ENCODE measurements at places on chromosomes 16 and 17.
A peak's percentile ranks its signal among the peaks of the same experiment; 100 is the strongest.

GRCh38 chr16:84643180-84643583 lies 5.1 kb upstream of the KLHL36 start:
- DNase-seq, result peak; percentile 30

DNA sequence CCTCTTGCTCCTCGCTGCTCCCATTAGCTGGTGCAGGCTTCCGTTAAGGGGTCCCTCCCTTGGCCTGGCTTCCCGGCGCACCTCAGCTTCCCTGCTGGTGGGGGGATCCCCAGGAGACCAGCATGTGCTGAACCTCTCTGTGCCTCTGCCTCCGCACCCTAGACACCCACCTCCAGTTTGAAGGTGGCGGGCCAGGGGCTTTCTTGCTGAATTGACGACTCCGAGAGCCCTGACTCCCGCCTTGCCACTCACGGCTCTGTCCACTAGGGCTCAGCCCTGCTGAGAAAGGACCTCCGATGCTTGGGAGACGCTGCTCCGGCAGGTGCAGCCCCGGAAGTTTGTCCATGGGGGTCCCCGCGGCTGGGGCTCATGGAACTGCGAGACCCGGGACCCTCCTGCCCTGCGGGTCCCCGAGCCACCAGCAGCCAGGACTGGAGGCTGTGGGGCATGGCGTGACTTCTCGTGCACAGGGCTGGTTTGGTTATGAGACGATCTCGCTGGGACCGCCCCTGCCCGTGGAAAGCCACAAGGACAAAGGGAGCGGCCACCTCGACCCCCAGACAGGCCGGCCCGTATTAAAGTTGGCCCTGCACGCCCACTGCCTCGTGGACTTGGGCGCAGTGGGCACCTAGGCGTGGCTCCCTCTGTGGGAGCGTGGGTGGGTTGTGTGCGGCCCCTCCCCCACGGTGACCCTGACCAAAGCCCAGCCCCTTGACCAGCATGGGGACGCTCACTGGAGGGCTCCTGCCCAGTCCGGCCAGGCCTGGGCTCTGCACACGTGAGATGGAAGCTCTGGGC lies 8.1 kb downstream of the CHMP6 start:
- DNase-seq, result no peak

GRCh38 chr16:1887711-1888354 lies 15.9 kb upstream of the MEIOB start:
- DNase-seq, result no peak

- no peak for DNase-seq
Measured at GRCh38 chr17:17028878-17029535, 13.2 kb upstream of the MPRIP start.

DNA sequence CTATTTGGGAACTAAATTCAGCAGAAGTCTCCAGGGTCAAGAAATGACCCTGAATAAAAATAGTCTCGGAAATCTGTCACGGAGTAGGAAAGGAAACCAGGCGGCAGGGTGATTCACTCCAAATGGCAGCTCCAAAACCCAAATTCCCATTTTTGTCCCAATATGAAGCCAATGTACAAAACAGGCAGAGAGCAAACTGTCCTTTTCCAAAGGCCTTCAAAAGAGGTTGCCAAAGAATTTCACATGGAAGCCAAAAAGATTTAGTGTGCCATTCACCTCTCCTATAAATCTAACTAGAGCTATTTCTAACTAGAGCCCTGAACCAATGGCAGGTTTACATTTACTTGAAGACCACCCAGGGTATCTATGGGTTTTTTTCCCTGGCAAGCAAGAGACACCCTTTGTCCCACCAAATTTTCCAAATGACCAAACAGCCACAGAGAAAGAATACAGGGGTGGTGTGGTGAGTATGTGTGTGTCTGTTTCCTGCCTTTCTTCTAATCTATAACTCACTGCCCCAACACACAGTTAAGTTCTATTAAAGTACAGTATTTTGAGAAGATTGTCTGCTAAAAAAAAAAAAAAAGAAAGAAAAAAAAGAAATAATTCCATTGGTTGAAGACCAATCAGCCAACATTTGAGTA lies 6.8 kb downstream of the MYO1D start:
- no peak for DNase-seq

DNA sequence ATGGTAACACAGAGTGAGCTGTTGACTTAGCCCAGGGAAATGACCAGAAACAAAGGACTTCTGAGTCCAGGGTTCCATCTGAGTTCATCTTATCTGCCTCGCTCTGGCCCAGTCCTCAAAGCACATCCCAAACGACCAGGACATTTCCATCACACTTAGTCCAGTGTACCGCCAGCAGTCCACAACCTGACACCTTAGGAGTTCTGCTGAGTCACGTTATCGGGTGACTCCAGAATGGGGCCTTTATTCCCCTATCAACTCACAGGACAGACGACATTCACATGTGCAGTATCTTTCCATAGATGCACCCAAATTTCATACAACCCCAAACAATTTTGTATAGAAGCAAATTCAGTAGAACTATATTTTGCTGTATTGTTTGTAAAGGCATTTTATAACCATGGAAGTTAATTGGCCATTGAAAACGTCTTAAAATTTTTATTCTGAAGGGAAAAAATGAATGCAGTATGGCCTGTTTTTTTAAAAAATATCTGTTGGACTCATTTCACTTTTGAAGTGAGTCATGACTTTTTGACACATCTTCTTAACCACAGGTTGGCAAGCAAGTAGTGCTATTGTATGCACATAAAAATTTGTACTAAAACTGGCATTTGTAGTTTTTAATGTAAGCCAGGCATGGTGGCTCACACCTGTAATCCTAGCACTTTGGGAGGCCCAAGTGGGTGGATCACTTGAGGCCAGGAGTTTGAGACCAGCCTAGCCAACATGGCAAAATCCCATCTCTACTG lies 46.3 kb downstream of the ZNF18 start:
- no peak for DNase-seq

- DNase-seq, result no peak
Measured at GRCh38 chr16:12532871-12533610, 270.6 kb downstream of the CPPED1 start.

DNA sequence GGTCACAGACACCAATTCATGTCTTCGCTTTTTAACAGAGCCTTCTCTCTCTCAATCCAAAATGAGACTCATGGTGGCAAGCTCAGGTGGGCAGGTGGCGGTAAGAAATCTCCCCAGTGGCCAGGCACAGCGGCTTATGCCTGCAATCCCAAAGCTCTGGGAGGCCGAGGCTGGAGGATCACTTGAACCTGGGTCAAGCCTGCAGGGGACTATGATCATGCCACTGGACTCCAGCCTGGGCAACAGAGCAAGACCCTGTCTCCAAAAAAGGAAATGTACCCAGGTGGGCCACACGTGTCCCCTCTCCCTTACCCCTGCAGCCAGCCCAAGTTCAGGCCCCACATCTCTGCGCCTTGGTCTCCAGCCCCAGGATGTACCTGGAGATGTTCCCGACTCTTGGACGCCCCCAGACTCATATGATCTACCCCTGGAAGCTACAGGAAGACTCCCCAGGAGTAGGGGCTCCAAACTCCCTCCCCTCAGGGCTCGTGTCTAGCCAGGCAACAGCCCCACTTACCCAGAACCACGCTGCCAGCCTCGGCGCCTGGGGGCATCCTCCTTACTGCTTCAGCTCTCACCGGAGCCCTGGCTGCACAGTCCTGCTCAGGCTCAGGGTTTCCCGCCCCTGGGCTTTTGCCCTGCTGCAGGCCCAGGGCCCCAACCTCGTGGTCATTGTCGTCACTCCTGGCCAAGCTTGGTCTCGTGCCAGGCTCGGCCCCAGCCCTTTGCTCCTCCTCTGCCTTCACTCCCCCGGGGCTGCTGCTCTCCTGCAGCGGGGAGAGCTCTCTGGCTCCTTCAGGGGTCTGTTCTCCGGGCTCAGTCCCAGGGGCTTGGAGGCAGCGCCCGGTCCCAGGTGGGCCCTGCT lies 16.2 kb downstream of the MYLK3 start:
- no peak for DNase-seq

GRCh38 chr17:9361188-9361955 lies 214.2 kb downstream of the STX8 start:
- no peak for DNase-seq

DNA sequence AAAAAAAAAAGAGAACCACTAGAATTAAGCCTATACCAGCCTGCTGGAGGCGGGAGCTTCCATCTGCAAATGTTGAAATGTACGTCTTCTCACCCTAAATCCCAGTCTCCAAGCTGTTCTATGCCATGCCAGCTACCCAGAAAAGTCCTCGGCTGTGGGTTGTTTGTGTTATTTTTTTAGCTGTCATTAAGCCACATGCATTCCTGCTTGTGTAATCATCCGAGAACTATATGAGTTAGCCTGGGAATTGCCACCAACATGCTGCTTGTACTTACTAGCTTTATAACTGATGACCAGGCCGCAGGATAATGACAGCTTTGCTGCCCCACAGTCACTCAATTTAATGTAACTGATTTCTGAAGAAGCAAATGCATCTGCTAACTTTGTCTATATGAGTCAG lies 313.9 kb upstream of the SALL1 start:
- no peak for DNase-seq

DNA sequence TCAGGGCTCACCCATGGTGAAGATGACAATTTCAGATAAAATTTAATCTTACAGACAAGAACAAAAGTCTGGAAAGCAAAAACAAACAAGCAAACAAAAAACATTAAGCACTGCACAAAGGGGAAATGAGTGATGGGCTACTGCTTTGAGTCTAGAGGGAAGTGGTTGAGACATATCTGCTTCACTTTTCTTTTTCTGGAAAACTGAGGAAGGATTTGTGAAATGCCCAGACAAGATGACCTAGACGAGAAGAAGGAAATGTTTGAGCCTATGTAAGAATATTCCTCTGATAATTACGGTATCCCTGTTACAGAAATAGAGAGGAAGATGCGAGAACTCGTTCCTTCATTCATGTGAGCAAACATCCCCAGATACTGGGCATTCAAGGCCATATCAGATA lies 11.5 kb upstream of the HYDIN start:
- no peak for DNase-seq

DNA sequence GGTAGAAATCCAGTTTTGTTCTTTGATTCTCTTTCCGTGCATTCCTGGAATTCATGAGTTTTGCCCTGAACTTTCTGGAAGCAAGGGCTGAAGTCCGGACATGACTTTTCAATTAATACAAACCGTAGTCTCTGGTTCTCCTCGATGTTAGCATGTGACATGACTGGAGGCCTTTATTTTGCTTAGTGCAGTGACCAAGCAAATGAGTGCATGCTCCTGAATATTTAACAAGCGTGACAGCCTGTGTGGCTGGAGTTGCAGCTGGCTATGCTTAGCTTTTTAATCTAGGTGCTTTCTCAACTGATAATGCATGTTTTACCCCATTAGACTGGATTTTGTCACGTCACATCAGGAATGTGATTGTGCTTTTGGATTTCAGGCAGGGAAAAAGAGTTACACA lies 302.1 kb downstream of the MAP2K6 start:
- no peak for DNase-seq

GRCh38 chr16:71645450-71645849 lies 19.5 kb downstream of the MARVELD3 start:
- DNase-seq, result peak; percentile 55

DNA sequence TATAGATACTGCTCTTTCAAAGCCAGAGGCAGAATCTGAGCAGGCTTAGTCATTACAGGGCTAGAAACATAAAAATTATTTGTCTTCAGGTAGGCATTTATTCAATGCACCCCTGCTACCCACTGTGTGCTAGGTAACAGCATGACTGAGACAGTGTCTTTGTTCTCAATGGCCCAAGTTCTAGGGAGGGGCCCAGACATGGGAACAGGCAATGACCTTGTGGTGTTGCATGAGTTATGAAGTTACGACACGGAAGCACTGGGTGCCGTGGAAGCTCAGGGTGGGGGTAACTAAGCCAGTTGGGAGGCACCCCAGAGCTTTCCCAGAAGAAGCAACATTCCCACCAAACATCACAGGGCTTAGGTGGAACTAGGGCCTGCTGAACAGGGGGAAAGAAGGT lies 87.0 kb downstream of the CPPED1 start:
- DNase-seq, result no peak

GRCh38 chr17:77217566-77217965 lies 76.8 kb downstream of the SEC14L1 start:
- no peak for DNase-seq

DNA sequence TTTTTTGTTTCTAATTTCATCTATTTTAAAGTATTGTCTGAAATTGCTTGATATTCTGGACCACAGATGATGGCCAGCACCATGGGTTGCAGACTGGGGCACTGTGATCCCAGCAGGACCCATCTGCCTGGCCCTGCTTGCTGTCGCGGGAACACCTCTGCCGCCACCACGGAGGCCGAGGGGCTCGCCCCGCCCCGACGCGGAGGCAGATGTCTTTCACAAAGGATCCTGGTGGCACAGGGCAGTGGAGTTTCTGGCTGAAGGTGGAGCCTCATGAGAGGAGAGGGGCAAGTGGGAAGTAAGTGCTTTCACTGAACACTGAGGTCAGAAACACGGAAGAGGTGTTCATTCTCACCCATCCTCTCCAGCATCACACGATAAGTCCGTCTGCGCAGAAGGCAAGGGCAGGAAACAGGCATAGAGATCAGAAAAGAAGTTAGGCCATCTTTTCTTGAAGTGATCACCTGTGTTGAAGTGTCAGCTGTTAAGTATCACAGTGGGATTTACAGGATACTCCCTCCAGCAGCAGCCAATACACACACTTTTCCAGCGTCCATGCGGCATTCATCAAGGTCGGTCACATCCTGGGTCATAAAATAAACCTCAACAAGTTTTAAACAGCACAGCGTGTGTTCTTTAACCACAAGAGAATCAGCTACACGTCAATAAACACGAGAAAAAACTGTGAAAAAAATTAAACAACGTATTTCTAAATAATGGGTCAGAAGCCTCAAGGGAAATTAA lies 194.5 kb downstream of the RPTOR start:
- no peak for DNase-seq

DNA sequence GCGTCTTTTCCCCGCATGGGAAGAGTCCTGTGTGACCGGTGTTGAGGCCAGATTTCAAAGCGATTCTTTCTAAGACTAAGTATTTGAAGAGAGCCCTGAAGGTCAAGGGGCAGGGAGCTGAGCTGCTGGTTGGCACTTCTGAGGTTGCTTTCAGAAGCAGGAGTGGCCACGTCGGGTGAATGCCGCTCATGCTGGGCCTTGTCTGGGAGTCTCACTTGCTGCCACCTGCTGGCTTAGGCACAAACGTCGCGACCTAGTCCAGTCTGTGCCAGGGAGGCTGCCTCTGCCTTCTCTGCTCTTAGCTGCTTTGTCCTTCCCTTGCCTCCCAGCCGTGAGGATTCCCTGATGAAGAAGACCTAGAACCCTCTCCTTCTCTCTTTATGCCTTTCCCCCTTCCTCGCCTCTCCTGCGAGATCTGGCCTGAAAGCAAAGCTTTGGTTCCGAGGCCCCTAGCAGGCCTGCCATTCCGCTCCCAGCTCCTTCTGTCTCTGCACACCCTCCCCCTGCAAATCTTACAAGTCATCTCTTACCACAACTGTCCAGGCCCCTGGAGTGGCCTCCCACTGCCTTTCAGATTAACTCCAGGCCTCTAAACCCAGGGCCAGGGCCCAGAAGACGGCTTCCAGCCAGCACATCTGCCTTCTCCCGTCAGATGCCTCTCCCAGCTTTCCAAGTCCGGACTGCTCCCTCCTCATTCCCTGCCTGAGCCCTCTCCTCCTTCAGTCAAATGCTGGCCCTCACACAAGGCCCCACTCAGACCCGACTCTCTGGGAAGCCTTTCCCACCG lies 11.4 kb downstream of the CTNS start:
- DNase-seq, result peak; percentile 57
